ENCODE measurements at places on chromosomes 12 and 14. TPM values are rescaled to one million over a fixed set of nuclear protein-coding genes. Genes with fewer than 3 reads are reported as not detected.

The TPH2 gene
- not detected for total RNA-seq

The SLC8A3 gene
- not detected for total RNA-seq

The ADGRD1 gene
- 33.6 TPM for total RNA-seq

The PLEKHG7 gene
- total RNA-seq, result 0.29 TPM

The TAS2R31 gene
- total RNA-seq, result not detected

The LRRIQ1 gene
- total RNA-seq, result not detected

- peaks cover 4% of the 10 kb centered on the region for H3K36me3 ChIP-seq
- H3K27ac ChIP-seq, result no peak overlapping the region
- H3K27me3 ChIP-seq, result peaks cover 11% of the 10 kb centered on the region
- peaks cover 18% of the 10 kb centered on the region for H3K4me1 ChIP-seq
Measured at GRCh38 chr12:57730336-57731067, 8.0 kb downstream of the AGAP2 start.

DNA sequence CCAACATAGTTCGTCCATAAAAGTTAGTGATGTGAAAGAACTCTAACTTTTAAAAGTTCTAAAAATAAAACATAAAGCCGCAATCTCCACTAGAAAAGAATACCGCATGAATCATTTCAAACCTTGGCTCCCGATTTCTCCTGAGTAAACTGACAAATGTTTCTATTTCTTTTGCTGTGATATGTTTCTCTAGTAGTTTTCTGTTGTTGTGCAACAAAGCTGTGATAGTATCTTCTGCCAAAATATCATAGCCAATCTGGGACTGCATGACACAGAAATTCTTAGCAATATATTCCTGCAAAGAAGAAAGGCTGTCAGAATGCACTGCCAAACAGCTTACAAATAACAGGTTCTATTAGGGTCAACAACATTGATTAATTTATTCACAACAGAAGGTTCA lies 174.0 kb downstream of the ITPR2 start:
- no peaks in the 10 kb centered on the region for H3K4me1 ChIP-seq
- H3K27me3 ChIP-seq, result no peaks in the 10 kb centered on the region
- H3K36me3 ChIP-seq, result peaks cover 54% of the 10 kb centered on the region

GRCh38 chr12:42815068-42815467 lies 225.5 kb upstream of the PRICKLE1 start:
- no peaks in the 10 kb centered on the region for H3K36me3 ChIP-seq
- H3K27me3 ChIP-seq, result no peaks in the 10 kb centered on the region
- DNase-seq, result peak; percentile 20

- no peak overlapping the region for H3K4me3 ChIP-seq
- H3K27ac ChIP-seq, result no peak overlapping the region
- no peaks in the 10 kb centered on the region for H3K4me1 ChIP-seq
- H3K27me3 ChIP-seq, result no peaks in the 10 kb centered on the region
Measured at GRCh38 chr12:65658360-65658759, 165.9 kb upstream of the HMGA2 start.

DNA sequence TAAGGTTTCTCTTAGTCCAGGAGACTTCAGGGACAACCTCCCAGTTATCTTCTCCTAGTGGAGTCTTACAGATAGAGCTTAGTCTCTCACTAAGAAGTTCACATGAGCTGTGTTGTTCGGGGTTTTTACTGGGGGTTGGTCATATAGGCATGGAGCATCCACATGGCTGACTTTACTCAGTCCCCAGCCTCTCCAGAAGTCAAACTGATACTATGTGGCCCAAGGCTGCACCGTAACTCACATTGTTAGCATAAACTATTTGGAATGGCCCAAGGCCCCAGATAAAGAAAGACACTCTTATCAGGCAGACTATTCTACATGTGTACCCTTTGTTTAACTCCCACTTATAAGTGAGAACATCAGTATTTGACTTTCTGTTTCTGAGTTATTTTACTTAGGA lies 23.2 kb downstream of the GPR137C start:
- H3K4me3 ChIP-seq, result no peak overlapping the region
- no peaks in the 10 kb centered on the region for H3K27me3 ChIP-seq
- H3K4me1 ChIP-seq, result no peaks in the 10 kb centered on the region
- no peak for DNase-seq

DNA sequence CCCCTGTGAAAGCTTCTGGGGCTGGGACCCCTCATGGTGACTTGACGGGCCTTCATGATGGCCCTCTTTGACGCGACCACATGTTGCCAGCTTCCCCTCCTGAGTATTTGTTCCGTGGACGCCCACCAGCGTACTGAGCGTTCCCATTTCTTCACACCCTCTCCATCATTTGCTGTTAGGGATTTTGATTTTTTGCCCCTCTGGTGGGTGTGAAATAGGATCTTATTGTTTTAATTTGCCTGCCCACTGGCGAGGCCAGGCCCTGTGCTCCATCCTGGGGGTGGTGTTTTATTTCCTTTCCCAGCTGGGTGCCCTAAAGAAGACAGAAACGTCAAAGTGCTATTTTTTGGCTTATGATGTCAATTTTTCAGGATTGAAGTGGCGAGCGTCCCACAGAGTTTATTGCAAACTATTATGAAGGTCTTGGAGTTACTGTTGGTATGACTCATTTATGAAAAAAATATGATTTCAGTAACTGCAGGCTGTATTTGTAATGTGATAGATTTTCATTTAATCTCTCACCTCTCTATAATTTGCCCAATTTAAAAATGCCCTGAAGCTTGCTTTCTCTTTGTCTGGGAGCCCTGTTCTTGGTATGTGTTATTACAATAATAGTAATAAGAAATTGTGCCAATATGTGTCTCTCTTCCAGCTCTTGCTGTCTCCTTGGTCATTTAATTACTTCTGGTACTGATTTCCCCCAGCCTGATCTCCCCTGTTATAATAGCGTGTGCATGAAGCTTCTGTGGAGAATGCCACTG lies 99.6 kb downstream of the SLC25A47 start:
- H3K36me3 ChIP-seq, result no peaks in the 10 kb centered on the region
- no peak overlapping the region for H3K27ac ChIP-seq
- no peak overlapping the region for H3K4me3 ChIP-seq
- peaks cover 9% of the 10 kb centered on the region for H3K4me1 ChIP-seq
- DNase-seq, result no peak

- no peaks in the 10 kb centered on the region for H3K36me3 ChIP-seq
- DNase-seq, result peak; percentile 73
- H3K4me3 ChIP-seq, result no peak overlapping the region
- no peaks in the 10 kb centered on the region for H3K27me3 ChIP-seq
- H3K4me1 ChIP-seq, result no peaks in the 10 kb centered on the region
Measured at GRCh38 chr14:59688224-59689170, 111.9 kb upstream of the CCDC175 start.

DNA sequence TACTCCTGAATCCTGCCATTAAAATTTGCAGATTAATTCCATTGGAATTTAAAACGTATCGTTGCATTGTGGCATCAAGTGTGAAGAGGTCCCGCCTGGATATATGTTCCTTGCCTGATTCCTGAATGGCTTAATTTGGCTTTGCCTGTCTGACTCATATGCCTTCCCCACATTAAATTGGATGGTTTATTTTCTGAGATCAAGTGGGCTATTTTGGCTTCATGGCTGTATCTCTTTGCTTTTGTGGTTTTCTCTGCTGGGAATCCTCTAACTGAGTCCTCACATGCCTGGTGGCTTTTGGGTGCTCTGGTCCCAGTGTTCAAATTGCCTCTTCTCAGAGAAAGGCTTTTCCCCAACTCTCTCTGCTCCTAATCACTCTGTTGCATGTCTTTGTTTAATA lies 127.9 kb upstream of the DYRK2 start:
- no peaks in the 10 kb centered on the region for H3K27me3 ChIP-seq
- H3K4me3 ChIP-seq, result no peak overlapping the region
- no peaks in the 10 kb centered on the region for H3K36me3 ChIP-seq
- peaks cover 15% of the 10 kb centered on the region for H3K4me1 ChIP-seq
- DNase-seq, result no peak

DNA sequence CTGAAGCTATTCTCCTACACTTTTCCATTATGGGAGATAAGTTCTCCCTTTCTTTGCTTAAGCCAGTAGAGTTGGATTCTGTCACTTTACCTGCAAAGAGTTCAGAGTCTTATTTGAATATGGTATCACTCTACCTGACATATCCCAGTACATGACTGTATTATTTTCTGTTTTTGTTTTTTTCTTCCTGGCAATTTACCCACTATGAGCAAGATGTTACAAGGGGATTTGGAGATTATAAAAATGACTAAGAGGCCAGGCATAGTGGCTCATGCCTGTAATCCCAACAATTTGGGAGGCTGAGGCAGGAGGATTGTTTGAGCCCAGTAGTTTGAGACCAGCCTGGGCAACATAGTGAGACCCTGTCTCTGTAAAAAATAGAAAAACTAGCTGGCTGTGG lies 46.4 kb upstream of the CHST11 start:
- H3K27ac ChIP-seq, result no peak overlapping the region
- H3K4me1 ChIP-seq, result peaks cover 6% of the 10 kb centered on the region
- no peak overlapping the region for H3K4me3 ChIP-seq

- H3K27me3 ChIP-seq, result no peaks in the 10 kb centered on the region
- H3K27ac ChIP-seq, result no peak overlapping the region
- no peak overlapping the region for H3K4me3 ChIP-seq
- no peaks in the 10 kb centered on the region for H3K36me3 ChIP-seq
- H3K4me1 ChIP-seq, result no peaks in the 10 kb centered on the region
Measured at GRCh38 chr14:67010602-67011001, 178.6 kb upstream of the GARIN2 start.

DNA sequence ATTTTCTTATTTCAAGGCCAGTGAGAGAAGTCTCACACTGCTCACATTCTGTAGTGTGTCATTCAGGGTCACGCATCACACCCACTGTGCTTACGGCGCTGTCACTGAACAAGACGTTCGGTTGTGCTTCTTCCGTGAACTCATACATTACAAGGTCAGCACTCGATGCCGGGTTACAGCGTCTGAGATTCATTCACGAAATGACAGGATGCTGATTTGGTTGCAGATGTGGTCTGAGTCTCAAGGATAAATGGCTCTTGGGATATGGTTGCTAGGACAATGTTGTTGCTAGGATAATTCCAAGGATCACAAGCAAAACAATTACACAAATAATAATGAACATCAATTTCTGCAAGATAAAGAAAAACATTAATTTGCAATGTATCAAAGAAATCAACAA lies 47.4 kb downstream of the STX2 start:
- H3K27me3 ChIP-seq, result no peaks in the 10 kb centered on the region
- no peak overlapping the region for H3K4me3 ChIP-seq
- H3K36me3 ChIP-seq, result peaks cover 91% of the 10 kb centered on the region
- no peak overlapping the region for H3K27ac ChIP-seq

- H3K4me3 ChIP-seq, result no peak overlapping the region
- no peaks in the 10 kb centered on the region for H3K36me3 ChIP-seq
- H3K27ac ChIP-seq, result no peak overlapping the region
- no peaks in the 10 kb centered on the region for H3K4me1 ChIP-seq
- DNase-seq, result no peak
- peaks cover 9% of the 10 kb centered on the region for H3K27me3 ChIP-seq
Measured at GRCh38 chr12:7877420-7877819, 4.7 kb upstream of the SLC2A14 start.

Measured in stomach (tissue), 19 donors.